Bronchus fibroblast of lung (primary cell): ENCODE measurements at places on chromosomes 3 and 15. TPM values are rescaled to one million over a fixed set of nuclear protein-coding genes. Genes with fewer than 3 reads are reported as not detected.

Gene COLQ
- total RNA-seq = 0.15 and 0.17 TPM in 2 replicates

Gene LAMB2
- 215 and 282 TPM in 2 replicates for total RNA-seq

Gene RBMS3
- total RNA-seq = 13.6 and 15.8 TPM in 2 replicates

Gene PLA2G4E
- total RNA-seq = not detected in 2 replicates

Gene NGRN
- total RNA-seq = 76.5 and 82.1 TPM in 2 replicates

Gene ASB14
- total RNA-seq = not detected in 2 replicates

Gene ST8SIA2
- total RNA-seq = 0.15 TPM in 1 of 2 replicates, not detected in the other

Gene IQCF5
- total RNA-seq = not detected in 2 replicates

Gene TTC23
- total RNA-seq = 15.8 and 19.7 TPM in 2 replicates

Gene PLA2G4D
- not detected in 2 replicates for total RNA-seq

Gene CHRNA3
- not detected in 2 replicates for total RNA-seq

Gene VWA5B2
- total RNA-seq = not detected in 2 replicates

Gene C3orf85
- not detected in 2 replicates for total RNA-seq

Gene THRB
- total RNA-seq = 0.84 and 1.6 TPM in 2 replicates

Gene IGSF11
- not detected in 2 replicates for total RNA-seq

Gene CP
- under 0.01 and 0.17 TPM in 2 replicates for total RNA-seq

Gene CRYGS
- 0.34 and 0.59 TPM in 2 replicates for total RNA-seq

Gene VGLL3
- total RNA-seq = 15.8 and 32.8 TPM in 2 replicates

Gene WDR5B
- total RNA-seq = 3.7 and 5.9 TPM in 2 replicates

Gene C15orf62
- total RNA-seq = not detected in 2 replicates

Gene GLDN
- total RNA-seq = 0.30 and 0.34 TPM in 2 replicates

Gene RAB6B
- 0.15 and 0.34 TPM in 2 replicates for total RNA-seq

Gene VEPH1
- 25.9 and 30.1 TPM in 2 replicates for total RNA-seq

Gene PTH1R
- total RNA-seq = 0.34 and 0.59 TPM in 2 replicates

Gene BNC1
- 7.1 and 8.5 TPM in 2 replicates for total RNA-seq

Gene CD80
- total RNA-seq = not detected in 2 replicates

Gene SLC38A3
- 0.30 TPM in 1 of 2 replicates, not detected in the other for total RNA-seq

Gene ZDHHC23
- total RNA-seq = 0.17 and 0.30 TPM in 2 replicates

Gene TEX9
- total RNA-seq = 1.0 and 1.8 TPM in 2 replicates
